ENCODE measurements at places on chromosomes 11 and 22.

- no peak for DNase-seq
These were observed 26.6 kb upstream of the CRTAM start for GRCh38 chr11:122811721-122812120.

DNA sequence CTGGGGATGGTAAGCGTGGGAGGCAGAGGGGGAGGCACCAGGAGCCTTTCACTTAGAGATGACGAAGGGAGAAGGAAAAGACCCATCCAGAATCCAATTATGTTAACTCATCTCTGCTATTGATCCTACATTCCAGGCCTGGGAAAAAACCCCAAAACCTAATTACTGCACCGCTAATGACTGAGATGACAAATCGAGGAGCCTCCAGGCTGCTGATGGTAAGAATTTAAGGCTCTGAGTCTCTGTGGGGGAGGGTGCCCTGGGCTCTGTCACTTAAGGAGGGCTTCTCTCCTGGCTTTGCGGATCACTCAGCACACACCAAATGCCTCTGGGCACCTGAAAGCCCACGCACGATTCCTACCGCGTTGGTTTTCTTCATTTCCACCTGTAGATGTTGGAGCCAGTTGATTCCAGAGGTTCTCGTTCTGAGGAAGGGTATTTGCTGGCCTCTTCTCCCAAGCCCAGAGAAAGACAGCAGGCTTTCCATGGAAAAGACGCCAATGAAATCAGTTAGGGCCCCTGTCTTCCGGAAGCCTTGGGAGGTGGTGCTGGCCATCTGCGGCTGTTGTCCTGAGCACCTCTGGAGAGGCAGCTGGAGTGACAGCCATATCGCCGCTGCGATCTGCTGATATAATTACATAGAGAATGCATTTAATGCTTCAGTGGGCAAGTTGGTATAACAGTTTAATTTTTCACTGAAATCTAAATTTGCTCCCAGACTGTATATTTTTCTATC lies 751.2 kb downstream of the BRD1 start:
- no peak for DNase-seq

GRCh38 chr22:45442116-45442515 lies 28.6 kb downstream of the RIBC2 start:
- DNase-seq = no peak

GRCh38 chr11:57148621-57149020 lies 33.1 kb upstream of the LRRC55 start:
- no peak for DNase-seq

DNA sequence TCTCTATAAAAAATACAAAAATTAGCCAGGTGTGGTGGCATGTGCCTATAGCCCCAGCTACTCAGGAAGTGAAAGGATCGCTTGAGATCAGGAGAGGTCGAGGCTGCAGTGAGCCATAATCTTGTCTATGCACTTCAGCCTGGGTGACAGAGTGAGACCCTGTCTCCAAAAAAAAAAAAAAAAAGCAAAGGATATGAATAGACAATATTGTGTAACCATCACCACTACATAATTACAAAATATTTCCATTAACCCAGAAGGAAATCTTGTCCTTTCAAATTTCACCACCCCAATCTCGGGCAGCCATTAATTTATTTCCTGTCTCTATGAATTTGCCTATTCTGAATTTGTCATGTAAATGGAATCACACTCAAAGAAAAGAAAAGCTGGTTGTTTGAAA lies 21.2 kb downstream of the RSF1 start:
- DNase-seq = no peak

DNA sequence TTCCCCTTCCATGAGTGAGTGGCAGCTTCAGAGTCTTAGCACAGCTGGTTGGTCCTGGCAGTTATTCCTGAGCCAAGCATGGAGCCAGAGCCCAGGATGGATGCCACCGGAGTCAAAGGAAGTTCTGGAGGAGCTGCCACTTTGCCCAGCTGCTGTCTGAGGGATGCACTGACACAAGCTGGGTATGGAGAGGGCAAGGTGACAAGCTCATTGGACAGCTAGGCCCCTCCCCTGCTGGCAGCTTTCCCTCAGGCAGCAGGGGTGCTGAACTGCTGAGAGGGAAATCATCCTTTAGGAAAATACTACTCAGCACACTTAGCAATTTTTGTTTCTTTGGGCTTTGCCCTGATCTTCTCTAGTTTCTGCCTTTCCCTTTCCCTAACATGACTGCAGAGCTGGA lies 99.3 kb upstream of the SESN3 start:
- DNase-seq = no peak

GRCh38 chr11:206526-207207 lies 532 bp downstream of the BET1L start:
- no peak for DNase-seq

GRCh38 chr11:34185926-34186841 lies 80.8 kb downstream of the NAT10 start:
- no peak for DNase-seq

DNA sequence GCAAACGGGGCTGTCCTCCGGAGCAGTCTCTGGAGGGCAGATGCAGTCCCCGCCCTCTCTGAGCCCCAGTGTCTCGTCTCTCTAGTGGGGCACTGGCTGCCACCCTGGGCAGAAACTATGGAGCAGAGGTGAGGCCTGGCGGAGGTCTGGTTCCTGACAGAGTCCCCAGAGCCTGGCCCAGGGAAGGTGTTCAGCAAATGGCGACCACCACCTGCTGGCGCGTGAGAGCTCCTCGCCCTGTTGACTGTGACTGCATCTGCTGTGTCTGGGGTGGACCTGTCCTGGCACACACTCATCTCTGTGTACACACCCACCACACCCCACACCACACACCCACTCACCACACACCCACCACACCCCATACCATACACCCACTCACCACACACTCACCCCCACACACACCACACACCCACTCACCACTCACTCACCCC lies 18.3 kb upstream of the TTLL12 start:
- no peak for DNase-seq

DNA sequence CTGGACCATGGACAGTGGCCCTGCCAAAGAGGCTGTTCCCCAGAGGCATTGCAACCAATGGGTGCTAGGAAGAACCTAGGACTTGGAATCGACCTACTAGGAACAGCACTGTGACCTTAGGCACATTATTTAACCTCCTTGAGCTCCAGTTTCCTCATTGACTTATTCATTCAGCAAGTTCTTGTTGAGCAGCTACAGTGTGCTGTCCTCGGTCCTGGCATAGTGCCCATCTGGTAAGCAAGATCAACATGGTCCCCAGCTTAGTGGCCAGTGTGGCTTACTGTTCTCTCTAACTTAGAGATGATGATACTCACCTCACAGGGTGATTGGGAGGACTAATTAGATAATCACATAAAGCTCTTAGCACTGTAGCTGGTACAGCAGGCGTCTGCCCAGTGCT lies 8.2 kb downstream of the ABCG4 start:
- DNase-seq = no peak

DNA sequence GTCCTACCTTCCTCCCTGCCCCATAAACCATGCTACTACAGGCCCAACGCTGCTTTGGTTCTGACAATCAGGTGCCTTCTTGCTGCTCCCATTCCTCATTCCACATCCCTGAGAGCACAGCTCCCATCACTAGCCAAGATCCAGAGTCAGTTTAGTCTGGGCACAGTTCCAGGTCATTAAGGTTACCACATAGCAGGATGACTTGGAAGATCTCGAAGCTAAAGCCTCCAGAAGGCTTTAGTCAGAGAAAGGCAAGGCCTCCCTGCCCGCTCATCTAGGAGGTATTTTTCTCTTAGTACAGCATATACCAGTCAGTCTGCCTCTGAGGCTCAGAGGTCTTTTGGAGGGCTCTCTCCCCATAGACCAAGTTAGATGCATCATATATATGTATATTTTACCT lies 30.3 kb downstream of the TRIM66 start:
- DNase-seq = no peak
